ENCODE measurements at places on chromosomes 6 and 20. TPM values are rescaled to one million over a fixed set of nuclear protein-coding genes. Genes with fewer than 3 reads are reported as not detected.

DNA sequence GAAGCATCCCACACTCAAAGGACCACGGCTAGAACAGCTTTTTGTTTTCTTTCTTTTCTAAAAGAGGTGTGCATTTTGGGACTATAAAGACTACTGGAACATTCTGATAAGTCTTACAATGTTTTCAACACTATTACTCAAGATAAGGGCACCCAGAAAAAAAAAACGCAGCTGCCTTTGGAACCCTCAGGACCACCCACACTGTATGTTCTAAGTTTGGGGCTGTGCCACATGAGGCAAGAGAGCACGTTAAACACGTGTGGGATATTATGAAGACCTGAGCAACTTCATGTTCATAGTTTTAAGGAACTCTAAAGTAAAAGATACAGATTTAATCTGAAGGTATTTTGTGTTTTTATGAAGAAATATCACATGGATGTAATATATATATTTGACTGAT is 204.6 kb downstream of the FOXC1 start:
- peaks cover 4% of the 10 kb centered on the region for H3K4me1 ChIP-seq
- no peaks in the 10 kb centered on the region for H3K36me3 ChIP-seq
- no peak overlapping the region for H3K27ac ChIP-seq
- DNase-seq, result no peak
- no peak overlapping the region for H3K4me3 ChIP-seq

GRCh38 chr6:88815491-88815890 is 147.9 kb downstream of the RNGTT start:
- H3K27me3 ChIP-seq, result no peaks in the 10 kb centered on the region
- H3K4me1 ChIP-seq, result no peaks in the 10 kb centered on the region
- no peak overlapping the region for H3K27ac ChIP-seq
- peaks cover 11% of the 10 kb centered on the region for H3K36me3 ChIP-seq

- peak overlapping the region; percentile 55 for H3K4me3 ChIP-seq
- peak overlapping the region; percentile 85 for H3K27ac ChIP-seq
- peaks cover 32% of the 10 kb centered on the region for H3K4me1 ChIP-seq
- no peak for DNase-seq
- H3K36me3 ChIP-seq, result peaks cover 45% of the 10 kb centered on the region
Observed at GRCh38 chr6:13681305-13682061, 30.2 kb downstream of the RANBP9 start.

The TAP1 gene
- 407 TPM for total RNA-seq

The HSPA12B gene
- not detected for total RNA-seq
